CD4-positive, alpha-beta T cell treated with Interleukin-12 subunit alpha and Interleukin-12 subunit beta, for 1 hour (primary cell): ENCODE measurements at places on chromosomes 12 and 14.
A peak's percentile ranks its signal among the peaks of the same experiment; 100 is the strongest.

GRCh38 chr14:55059333-55059732 lies 7.9 kb downstream of the MAPK1IP1L start:
- DNase-seq: no peak

GRCh38 chr12:29088611-29089219 lies 60.4 kb upstream of the FAR2 start:
- DNase-seq: peak; percentile 25

DNA sequence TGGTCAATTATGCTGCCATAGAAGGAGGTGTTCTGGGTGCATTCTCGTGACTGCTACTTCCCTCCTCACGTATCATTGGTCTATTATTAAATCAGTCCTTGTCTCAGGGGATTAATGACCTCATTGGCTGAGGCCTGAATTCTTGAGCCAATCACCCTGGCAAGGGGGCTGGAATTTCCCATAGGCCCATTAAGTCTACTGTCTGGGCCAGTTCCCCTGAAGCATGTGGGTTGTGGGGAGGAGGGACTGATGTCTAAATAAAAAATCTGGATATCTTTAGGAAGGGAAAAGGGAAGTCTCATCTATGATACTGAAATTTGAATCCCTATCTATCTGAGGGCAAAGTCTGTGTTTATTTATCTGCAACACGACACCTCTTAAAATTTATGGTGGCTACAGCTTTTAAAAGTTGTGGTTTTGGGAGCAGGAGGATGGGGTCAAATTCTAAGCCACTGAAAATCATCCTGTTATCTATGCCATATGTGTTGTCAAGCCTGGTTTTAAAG lies 71.9 kb downstream of the DYRK2 start:
- DNase-seq: no peak

DNA sequence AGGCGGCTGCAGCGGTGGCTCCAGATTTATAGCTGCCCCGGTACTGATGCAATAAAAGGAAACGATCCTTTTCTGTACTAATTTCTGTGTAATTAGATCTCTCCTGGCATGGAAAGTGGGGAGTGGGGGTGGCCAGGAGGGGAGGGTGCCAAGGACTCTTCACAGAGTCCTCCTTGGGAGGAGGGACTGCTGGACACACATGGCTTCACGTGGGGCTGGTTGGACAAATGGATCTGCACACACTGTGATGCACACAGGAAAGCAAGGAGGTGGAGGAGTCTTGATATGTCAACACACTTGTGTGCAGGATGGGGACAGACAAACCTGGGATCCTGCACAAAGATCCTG lies 23.8 kb upstream of the ATP5MC2 start:
- no peak for DNase-seq

- no peak for DNase-seq
Observed at GRCh38 chr12:18859400-18859799, 121.5 kb downstream of the CAPZA3 start.

DNA sequence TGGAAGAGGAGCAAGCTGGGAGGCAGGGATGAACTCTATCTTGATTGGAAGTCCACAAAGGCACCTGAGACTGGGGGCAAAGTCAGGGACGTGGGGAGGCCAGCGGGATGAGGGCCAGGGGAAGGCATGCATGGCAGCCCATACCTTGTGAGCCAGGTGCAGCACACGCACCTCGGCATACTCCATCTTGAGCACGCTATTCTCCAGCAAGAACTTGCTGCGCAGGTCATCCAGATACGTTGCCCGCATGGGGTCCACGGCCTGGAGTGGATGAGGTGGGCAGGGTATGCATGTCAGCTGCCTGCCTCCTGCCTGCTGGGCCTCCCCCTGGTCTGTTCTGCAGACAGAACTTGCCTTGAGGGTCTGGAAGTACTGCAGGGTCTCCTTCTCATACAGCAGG lies 3.9 kb downstream of the RABGGTA start:
- DNase-seq: no peak

GRCh38 chr12:4910502-4911315 lies 1.0 kb downstream of the KCNA1 start:
- DNase-seq: no peak

GRCh38 chr12:82600379-82600778 lies 86.3 kb upstream of the TMTC2 start:
- no peak for DNase-seq

DNA sequence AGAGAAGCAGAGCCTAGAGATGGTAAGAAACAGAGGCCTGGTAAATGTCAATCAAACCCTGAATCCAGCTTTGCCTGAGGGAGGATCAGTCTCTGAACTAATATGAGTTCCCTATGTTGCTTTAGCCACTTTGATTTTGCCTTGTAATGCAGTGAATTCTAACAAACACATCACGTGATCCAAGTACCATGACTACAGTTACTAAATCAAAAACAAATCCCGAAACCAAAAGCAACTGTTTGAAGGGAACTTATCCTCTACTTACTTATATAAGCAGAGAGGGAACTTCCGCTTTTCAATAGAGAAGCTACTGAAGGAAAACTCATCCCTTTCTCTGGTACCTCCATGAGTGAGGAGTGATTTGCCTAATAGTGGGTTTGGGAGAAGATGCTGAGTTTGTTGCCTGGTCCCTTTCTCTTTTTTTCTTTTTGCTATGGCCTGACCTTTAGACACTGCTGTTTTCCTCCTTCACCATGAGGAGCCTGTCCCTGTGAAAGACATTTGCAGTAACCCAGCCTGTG lies 7.7 kb upstream of the PPTC7 start:
- DNase-seq: peak; percentile 75

DNA sequence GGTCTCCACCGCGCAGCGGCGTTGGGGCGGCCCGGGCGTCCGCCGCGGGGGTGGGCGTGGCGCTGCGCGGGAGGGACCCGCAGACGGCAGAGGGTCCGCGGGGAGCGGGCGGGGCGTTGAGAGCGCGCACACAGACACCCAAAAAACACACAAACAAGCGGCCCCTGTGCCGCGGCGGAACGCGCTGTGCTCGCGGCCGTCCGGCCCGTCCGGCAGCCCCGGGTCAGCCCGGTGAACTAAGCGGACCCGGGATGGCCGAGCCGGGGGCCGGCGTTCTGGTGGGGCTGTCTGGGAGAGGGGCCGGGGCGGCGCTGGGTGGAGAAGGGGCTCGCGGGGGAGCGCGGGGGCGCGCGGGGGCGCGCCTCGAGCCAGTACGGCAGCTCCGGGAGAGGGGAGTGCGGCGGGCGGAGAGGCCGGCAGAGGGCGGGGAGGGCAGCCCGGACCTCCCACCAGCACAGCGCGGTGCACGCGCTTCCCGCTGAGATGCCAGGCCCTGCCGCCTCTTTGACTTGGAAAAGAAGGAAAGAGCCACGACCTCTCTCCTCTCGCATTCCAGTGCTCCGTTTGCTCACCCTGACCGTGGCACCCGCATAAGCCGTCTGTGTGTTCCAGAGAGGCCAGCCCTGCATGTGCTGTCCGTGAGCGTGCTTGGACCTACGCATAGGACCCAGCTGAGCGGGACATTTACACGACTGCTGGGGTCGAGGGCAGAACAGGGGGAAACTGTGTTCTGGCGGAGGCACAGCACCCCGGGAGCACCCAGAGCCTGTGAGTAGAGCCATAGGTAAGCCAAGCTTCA lies 10.3 kb downstream of the SLC6A12 start:
- no peak for DNase-seq

DNA sequence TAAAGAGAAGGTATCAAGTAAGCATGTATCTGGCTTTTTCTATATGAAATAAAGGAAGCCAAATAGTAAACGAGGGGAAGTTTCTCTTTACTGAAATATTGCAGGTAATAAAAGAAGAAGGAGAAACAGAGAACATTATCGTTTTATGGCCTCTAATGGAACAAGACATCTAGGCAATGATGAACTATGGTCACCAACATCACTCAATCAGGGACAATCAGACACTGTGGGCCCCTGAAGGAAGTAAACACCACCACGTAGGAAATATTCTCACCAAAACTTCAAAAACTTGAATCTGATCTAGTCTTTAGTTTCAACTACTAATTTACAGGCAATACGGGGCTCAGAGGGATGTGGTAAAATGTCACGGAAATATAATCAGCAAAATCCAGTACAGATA lies 15.9 kb downstream of the HEBP1 start:
- no peak for DNase-seq

- DNase-seq: no peak
Observed at GRCh38 chr12:13891902-13892301, 89.5 kb downstream of the GRIN2B start.

DNA sequence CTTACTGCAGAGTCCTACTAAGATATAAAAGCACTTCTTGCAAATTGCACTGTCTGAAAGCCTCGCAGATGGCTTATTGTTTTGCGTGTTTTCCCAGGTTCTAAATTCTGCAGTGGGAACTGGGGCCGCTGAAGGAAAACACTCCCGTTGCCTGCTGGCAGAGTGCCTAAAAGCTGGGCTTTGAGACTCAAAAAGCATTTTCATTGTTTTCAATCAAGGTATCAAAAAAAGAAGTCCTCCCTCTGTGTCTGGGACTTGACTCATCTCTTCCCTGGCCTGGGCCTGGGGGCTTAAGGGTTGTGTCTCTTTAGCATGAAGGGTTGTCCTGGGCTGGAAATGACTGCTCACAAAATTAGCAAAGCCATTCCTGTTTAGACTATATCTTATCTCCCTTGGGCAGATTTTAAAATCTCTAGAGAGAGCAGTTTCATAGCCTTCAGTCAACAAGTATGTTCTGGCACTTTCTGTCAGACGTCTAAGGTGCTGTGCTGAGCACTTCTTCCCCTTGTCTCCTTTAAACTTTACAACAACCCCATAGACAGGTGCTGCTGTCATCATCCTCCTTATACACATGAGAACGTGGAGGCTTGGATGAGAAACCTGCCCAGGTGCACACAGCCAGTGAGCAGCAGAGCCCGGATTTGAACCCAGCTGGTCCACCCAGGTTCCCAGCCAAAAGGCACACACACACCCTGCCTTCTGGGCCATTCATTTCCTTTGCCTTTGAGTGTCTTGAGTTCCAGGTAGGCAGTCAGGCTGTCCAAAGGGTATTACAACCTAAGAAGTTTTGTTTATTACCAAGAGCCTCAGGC lies 31.1 kb downstream of the ELK3 start:
- no peak for DNase-seq

DNA sequence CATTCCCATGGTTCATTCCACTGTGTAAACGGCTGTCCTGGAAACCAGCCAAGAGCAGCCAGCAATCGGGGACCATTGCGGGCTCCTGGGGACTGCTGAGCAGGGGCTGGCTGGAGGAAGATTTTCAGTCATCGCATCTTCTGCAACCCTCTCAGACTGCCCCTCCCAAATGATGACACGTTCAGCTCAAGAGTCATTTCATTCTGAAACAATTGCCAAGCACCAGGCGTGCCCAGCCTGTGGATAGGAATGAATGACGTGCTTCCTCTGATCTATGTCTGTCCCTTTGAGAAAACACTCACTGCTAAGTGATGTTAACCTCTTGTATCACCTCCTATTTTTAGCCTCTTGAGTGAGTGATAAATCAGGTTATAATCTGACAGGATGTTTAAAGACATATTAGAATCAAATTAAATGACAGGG lies 62.0 kb downstream of the NDUFA12 start:
- DNase-seq: peak; percentile 57

DNA sequence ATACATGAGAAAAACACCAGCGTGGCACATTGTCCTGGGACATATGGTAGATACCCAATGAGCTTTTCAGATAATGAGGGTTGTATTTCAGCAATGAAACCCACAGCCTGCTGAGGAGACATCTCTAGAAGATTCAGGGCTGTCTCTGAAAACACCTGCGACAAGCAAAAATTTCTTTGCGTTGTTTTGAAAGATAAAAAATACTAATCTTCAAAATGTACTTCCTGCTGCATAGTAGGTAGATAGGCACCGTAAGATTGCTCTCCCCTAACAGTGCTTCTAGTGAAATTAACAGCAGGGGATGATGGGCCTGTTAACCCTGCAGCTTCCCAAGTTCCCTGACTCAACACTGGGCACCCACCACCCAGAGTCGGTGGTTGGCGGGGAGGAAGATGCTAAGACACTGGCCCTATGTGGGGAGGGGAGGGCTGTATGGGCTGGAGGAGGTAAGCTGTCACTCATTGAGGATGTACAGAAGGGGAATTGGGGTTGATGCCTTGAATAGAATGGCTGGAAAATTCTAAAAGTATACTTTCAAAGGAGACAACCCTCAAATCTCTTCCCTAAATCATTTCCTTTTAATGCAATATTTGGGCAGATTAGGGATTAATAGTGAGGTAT lies 20.0 kb downstream of the ZFP36L1 start:
- peak; percentile 18 for DNase-seq

- DNase-seq: no peak
Observed at GRCh38 chr12:110597885-110598284, 14.8 kb upstream of the PPTC7 start.

- peak; percentile 21 for DNase-seq
Observed at GRCh38 chr12:15278816-15279658, 43.3 kb upstream of the PTPRO start.

DNA sequence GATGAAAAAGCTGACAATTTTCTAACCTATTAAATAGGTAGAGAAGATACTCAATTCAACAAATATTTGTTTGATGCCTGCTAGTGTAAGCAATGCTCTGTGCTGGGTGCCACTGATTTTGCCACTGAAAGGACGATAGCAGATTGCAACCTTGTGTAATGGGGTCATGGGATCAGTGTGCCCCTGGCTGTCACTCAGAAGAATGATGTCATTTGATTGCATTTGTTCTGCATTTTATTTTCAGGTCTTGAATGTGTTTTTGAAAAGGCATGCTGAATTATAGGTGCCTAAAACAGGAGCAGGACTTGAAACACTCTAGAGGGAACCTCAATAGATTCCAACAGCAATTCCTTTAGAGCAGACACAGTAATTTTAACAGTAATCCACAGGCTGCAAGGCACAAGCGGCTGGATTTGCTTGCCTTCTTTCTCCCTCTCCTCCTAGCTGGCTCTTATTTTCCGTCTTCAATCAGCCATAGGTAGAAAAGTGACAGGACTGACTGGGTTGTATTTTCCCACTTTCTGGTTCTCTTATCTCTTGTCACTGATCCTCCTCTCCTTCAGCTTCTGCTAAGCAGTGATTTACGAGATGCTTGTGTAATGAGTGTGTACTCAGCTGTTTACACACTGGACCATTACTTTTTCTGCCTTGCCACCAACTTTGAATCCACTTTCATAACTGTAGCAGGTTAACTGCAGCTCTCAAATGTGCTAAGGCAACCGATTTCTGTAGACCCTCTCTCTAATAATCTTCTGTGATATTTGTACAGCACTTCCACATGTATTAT lies 4.1 kb downstream of the PLXNC1 start:
- no peak for DNase-seq

DNA sequence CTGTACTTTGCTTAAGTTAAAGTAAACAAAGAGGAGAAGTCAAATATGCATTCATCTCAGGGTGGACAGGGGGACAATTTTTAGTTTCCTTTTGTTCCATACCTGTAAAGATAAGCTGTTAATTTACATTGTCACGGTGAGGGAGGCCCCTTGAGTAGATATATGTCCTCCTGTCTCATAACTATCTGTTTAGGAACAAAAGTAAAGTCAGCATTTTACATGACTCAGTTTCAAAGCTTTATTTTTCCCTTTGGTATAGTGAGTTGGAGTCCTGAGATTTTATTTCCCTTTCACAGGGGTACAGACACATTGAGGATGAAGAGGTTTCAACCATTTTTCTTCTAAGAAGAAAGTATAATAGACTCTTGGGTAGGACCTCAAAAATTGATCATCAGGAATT lies 50.1 kb downstream of the TESPA1 start:
- no peak for DNase-seq

GRCh38 chr12:113825705-113826104 lies 140.4 kb downstream of the RBM19 start:
- no peak for DNase-seq

GRCh38 chr12:23484238-23484637 lies 465.2 kb downstream of the SOX5 start:
- no peak for DNase-seq
